ENCODE measurements at places on chromosomes 12 and 14.
A peak's percentile ranks its signal among the peaks of the same experiment; 100 is the strongest.

- DNase-seq = no peak
Observed at GRCh38 chr14:61219673-61220072, 61.5 kb downstream of the TMEM30B start.

- no peak for DNase-seq
Observed at GRCh38 chr14:49955024-49955423, 62.1 kb downstream of the ARF6 start.

- DNase-seq = no peak
Observed at GRCh38 chr12:1367331-1368291, 226.8 kb downstream of the FBXL14 start.

GRCh38 chr14:90508536-90509254 is 111.9 kb downstream of the CALM1 start:
- DNase-seq = no peak

DNA sequence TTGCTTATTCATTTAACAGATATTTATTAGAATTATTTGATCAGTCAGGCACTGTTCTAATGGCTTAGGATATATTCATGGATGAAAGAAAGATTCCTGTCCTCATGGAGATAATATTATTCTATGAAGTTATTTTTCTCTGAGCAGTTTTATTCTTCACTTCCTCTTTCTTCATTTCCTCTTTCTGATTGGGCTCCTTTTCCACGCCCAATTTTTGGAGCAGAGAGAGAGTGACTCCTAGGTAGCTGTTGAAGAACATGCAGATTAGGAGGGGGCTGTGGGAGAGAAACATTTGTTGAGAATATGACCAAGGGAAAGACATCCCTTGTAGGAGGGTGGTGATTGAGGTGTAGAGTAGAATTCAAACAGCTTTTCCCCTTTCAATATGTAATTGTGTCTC is 6.0 kb upstream of the YARS2 start:
- no peak for DNase-seq

DNA sequence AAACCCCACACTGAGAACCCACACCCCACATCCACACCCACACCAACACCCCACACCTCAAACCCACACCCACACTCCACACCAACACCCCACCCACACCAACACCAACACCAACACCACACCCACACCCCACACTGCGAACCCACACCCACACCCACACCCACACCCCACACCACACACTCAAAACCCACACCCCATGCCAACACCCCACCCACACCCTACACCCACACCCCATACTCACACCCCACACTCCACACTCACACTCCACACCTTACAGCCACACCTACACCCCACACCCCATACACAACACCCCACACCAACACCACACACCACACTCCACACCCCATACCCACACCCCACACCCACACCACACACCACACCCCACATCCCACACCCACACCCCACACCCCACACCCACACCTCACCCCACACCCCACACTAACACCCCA is 38.0 kb downstream of the TMEM120B start:
- DNase-seq = no peak

DNA sequence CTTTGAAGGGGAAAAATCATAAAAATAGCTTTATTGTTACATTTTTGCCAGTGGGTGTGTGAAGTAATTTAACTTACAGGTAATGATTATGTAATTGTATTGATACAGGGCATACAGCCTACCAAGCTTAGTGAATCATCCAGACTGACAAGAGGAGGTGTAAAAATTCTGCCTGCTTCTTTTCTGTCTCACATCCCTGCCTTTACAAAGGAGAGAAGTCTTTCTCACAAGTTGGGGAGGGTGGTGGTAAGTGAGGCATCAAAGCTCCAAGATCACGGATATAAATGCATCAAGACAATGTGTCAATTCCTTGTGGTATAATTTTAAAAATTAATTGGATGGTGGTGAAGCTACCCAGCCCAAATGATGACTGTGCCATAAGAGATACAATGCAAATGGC is 39.0 kb upstream of the G2E3 start:
- DNase-seq = no peak

DNA sequence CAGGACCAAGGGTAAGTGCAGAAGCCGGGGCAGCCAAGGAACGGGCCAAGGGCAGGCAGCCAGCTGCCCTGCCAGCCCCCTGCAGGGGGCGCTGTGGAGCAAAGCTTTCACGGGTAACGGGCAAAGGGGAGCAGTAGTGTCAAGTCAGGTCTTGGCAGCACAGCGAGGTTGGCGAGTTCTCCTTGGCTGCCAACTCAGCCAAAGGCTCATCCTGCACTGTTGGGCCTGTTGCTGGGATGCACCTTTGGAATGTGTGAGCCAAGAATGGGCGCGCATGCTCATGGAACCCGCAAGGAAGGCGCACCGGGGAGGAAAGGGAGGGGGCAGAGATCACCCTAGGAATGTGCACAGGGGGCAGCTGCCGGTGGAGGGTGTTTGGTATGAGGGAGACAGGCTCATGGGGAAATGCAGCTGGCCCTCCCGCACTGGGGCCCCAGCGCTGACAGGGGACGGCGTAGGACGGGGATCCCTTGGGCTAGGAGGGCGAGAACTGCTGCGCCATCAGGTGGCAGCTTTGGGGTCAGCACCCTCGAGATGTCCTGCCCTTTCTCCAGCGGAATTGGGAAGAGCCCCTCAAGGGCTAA is 138.0 kb downstream of the ASCL4 start:
- DNase-seq = peak; percentile 29

DNA sequence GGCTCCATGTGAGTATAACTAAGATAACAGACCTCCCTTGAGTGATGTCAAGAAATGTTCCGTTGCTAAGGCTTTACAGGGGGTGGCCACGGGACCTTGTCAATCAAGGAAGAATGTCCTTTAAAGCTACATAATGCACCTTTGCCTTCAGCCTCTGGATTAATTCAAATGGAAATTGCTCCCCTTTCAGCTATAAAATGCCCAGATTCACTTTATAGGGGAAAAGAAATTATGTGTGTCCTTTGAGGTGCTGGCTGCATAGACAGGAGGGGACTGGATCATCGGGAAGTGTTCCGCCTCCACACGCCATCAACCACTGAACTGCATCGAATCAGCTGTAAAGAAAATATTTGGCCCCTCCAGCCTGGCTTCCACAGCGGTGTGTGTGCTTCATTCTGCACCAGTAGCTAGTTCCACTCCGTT is 415.4 kb downstream of the DPF3 start:
- DNase-seq = no peak

DNA sequence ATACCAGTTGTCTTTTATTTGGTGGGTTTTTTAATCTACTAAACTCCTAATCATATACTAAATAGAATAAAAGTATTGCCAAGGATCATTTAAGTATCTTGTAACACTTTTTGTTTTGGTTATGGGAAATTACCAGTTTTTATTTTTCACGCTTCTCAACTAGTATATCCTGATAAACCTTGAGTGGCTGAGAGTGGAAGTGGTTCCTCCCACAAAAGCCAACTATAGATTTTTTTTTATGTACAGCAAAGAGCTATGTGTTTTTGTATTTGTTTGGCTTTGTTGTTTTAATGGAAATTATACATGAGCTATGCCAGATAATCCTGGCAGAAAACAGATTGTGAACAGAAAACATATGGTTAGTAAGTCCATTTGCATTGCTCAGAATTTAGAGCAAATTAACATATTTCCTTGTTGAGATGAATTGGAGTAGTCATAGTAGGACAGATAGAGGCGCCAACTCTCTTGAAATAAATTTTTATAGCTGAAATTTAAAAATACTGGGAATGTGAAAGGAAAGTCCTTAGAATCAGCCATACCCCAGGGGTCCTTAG is 60.9 kb upstream of the PSMA6 start:
- no peak for DNase-seq

DNA sequence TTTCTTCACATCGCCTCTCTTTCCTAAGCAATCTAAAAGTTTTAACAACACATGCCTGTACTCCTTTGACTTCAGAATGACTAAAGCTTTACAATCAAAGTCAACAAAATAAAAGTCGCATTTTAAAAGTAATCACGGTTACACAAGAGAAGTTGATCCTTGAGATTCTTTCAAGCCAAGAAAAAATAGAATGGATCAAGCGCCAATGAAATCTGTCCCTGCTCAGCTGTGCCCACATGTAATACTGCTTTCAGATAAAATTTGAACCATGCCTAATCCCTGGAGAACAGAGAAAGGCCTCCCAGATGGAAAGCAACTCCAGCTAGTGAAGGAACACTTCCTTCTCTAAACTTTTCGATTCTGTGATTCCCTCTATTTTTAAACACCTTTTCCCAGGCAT is 113.1 kb downstream of the FBXL14 start:
- DNase-seq = no peak

DNA sequence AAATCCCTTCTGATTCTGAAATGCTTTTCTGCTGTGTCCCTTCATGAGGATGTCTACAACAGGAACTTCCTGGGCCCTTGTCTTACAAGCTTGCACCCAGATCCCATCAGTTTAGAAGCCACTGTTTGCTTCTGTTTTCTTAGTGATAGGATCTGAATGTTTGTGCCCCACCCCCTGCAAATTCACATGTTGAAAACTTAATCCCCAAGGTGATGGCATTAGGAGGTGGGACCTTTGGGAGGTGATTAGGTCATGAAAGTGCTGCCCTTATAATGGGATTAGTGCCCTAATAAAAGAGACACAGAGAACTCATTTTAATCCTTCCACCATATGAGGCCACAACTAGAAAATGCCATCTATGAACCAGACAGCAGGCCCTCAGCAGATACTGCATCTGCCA is 36.0 kb upstream of the GNPNAT1 start:
- no peak for DNase-seq

GRCh38 chr14:105883066-105884005 is 357.0 kb downstream of the TMEM121 start:
- no peak for DNase-seq

DNA sequence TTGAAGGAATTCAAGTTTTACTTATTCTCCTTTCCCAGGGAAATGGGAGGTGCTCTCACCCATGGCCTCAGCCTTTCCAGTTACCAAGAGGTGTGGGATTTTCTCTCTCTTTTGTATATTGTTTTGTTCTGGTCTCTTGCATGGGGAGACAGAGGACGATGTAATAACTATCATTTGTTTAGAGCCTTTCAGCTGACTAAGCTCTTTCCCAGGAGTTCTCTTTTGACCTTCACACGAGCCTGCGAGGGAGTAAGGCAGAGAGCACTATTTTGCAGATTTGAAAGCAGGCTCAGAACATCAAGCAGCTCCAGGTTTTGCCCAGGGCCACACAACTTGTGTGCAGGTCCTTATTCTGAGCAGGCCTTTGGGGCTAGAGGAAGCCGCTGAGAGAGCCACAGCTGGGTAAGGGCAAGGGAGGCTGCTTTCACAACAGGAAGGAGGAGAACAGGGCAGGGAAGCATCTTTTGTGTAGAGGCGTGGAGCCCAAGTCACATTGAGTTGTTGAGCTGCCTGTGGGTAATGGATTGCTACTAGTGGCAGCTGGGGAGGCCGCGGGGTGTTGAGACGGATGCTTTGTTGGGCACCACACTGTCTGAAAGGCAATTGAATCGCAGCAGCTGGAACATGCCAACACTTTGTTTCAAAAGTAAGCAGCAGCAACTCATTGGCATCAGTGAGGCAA is 116.2 kb downstream of the PRMT8 start:
- no peak for DNase-seq

- DNase-seq = no peak
Observed at GRCh38 chr12:29888777-29889176, 105.0 kb upstream of the TMTC1 start.

GRCh38 chr12:6072302-6072752 is 52.1 kb downstream of the VWF start:
- DNase-seq = no peak

DNA sequence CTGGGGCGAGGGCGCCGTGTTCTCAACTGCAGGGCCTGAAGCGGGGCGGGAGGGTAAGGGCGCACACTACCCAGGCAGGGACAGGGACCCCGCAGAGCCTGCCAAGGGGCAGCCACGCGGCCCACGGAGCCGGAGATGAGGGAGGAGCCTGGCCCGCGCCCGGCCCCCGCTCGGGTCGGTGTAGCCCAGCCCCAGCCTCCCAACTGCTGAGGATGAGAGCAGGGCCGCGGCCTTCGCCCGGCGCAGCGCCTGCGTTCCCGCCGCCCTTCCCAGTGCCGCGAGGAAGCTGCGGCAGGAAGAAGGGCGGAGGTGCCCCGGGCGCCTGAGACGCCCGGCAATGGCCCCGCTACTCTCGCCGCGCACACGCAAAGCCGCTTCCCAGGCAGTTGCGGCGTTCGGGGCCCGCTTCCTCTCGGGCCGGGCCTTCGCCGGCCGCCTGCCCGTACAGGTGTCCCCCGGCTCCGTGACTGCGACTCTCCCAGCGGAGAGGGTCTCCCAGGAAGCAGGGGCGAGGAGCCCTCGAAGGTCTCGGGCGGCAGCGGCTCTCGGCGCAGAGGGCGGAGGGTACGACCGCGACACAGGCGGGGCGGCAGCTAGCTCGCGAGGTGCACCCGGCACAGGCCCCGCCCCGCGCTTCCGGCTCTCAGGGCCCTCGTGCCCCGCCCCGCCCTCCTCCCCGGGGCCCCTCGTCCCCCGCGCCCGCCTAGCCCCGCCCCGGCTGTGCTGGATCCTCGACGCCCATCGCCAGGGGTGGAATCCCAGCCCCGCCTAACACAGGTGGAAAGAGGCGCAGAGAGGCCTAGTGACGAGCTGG is 24.8 kb upstream of the YY1 start:
- peak; percentile 87 for DNase-seq

- no peak for DNase-seq
Observed at GRCh38 chr14:22597265-22597664, 835 bp upstream of the ABHD4 start.

DNA sequence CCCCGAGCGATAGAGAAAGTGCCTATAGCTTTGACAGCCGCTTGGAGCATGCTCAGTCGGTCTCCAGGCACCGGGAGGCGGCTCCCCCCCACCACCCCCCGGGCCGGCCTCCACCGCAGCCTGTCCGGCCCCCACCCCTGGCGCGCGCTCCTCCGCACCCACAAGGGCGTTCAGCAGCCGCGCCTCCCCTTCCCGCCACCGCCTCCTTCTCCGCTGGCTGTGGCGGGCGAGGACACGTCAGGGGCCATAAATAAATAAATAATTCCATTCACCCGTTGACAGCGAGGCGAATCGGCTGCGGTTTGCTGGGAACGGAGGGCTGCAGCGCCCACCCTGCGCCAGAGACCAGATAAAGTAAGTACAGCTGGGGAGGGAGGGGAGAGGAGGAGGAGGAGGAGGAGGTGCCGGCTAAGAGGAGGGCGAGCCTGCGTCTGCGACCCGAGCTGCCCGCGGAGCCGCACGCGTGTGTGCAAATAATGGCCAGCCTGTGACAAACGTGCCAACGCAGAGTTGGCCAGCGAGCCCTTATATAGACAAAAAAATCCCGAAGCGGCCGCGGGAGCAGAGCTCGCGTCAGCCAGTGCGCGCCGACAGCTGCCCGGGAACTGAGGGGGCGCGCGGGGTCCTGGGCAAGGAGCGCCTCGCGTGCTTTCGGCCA is at the start of gene SLC16A7:
TSS of gene SLC16A7 (plus strand) at position 147 of the 658 bp plus-strand sequence. CDS start 108,773 bp downstream, outside the sequence.
- DNase-seq = peak; percentile 80

DNA sequence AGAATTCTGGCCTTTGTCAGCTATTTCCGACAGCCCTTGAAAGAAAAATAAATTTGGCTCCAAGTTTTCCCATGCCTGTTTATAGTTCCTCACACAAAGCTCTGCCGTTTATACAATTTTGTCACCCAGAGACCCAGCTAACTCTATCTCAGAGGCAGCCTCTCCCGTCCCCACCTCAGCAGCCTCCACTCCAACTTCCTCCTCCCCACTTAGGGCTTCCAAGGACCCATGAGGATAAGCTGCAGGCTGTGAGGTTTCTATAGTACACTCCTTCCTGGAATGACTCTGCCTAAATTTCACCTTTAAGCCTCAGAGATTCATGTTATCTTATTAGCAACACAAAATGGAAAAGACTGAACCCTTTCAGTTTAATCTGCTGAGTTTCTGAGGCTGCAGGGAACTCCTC is 71.8 kb downstream of the TTC9 start:
- no peak for DNase-seq
